ENCODE measurements at places on chromosomes 5 and 9.
A peak's percentile ranks its signal among the peaks of the same experiment; 100 is the strongest.

GRCh38 chr5:152380415-152381123 is 24.5 kb downstream of the NMUR2 start:
- DNase-seq: no peak

GRCh38 chr5:175816348-175816747 is 55.0 kb upstream of the CPLX2 start:
- no peak for DNase-seq

DNA sequence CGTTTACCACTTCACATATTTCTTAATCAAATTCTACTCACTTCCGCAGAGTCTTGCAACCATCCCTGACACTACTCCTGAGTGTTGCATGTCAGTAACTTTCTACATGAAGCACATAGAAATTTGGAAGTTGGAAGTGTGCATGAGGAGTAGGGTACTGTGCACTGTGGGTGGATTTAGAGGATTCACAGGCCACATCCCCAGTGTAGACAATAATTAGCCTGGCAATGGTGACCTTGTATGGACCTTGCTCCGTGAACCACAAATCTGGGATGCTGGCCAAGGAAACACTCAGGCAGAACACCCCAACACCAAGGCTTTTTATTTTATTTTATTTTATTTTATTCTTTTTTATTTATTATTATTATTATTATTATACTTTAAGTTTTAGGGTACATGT is 25.5 kb downstream of the CTSL start:
- no peak for DNase-seq

- DNase-seq: no peak
Observed at GRCh38 chr5:14980698-14981097, 109.1 kb upstream of the ANKH start.

DNA sequence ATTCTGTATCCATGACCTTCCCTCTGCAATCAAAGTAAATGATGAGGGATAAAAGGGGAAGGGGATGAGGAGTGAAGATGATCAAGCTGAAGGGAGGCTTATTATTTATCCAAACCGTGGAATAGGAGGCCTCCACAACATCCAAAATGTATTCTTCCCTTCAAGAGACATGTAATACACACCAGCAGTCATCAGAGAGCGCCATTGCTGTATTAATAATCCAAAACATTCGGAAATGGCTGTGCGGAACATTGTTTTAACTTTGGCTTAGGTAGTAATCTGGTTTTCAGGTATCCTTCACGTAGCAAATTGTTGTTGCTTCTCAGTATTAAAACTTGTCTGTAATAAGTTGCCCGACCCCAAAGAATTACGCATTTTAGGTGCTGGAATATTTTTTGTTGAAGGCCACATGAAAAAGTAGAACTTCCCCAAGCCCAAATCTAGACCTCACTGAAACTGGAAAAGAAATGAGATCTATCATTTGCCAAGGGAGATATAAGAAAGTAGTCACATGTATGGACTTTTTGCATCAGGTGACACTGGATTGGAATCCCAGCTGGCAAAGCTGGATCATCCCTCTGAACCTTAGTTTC is 2.6 kb upstream of the BOD1 start:
- DNase-seq: peak; percentile 28

DNA sequence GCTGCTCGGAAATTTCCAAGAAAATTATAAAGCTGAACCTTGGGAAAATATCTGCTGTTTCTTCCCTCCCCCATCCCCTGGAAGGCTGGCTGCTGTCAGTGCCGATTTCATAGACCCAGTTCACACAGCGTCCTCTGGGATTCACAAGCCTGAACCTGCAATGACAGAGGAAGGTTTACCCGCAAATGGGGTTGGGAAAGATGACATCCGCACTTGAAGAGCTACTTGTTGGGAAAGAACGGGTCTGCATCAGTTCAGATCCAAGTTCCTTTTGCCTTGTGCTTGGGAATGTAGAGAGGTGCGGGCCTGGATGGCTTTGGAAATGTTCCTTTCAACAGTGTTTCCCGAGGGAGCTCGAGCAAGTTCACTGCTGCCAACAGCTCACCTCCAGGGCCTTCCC is 13.9 kb downstream of the PCDH12 start:
- no peak for DNase-seq

DNA sequence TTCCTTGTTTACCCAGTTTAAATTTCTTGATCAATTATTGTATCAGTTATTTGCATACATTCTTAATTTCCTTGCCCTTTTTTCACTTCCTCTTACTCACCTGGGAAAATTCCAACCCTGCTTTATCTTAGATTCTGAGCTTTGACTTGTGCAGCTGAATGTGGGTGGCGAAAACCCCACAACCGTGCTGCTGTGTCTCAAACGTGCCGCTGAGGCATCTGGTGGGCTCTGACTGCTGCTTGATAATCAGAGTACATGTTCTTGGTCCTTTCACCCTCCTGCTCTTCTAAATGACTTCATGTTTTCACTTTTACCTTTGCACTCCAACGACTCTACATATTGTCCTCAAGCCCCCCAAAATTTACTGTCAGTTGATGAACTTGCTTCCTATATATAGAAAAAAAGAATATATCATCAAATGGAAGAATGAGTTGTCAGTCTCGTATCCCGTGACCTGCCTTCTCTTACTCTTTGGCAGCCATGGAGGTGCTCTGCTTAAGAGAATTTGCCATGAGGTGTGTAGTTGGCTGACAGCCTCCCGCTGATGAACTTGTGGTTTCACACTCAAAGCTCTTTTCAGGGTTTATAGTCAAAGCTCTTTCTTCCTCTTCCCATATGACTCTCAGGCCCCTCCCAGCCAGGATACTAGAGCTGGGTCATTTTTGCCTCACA is 14.0 kb upstream of the JAK2 start:
- DNase-seq: peak; percentile 73

DNA sequence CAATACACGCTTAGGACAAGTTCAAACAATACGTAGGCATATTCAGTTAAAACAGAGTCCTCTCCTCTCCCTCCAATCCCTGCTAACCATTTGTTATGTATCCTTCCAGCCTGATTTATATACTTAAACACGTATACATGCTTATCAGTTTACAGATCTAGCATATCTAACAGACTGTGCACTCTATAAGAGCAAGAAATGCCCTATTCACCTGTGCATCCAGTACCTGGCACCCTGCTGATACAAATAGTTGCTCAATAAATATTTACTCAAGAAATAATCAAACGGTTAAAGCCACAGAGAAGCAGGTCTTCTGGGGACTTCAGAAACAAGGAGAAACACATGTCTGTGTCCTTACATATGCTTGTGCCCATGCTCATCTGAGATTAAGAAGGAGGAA is 55.9 kb downstream of the MLLT3 start:
- no peak for DNase-seq

GRCh38 chr5:6705088-6705487 is 8.1 kb upstream of the TENT4A start:
- no peak for DNase-seq

DNA sequence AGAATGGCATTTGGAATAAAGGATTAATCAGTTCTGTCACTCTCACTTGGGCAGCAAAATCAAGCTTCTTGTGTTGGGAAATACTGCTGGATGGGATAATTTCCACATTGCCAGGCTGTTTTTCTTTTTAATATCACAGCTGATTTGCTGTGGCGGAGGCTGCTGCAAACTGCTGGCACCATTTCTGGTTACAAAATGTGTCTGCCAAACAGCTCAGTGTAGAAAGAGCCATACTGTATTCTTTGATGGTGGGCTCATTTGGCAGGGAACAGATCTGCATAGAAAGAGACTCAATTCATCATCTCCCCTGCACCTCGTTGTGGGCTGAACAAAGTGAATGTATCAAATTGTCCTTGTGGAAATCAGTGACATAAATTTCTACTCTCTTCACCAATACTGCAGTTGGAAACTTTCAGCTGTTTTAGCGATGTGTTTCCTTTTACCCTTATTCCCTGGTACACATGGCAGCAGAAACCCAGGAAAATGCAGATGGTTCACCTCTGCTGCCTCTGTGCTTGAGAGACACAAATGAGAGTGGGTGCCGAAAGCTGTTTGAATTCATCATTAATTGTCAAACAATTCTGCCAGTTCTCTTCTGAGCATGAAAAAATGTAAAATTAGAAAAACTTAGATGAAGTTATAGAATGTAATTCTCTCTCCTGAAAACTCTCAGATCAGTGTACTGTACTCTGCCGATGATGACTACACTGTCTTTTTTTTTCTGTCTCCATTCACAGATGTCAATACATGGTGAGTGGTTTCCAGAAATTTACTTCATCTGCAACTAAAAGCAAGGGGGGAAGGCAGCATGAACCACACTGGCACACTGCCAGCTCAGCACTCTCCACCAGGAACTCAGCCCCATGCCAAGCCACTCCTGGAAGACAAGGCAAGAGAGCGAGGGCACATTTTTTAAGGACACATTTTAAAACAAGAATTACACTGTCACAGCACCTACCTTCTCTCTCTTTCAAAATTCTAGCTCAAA is 75.0 kb downstream of the HMHB1 start:
- no peak for DNase-seq
